CD4-positive, alpha-beta T cell (primary cell): ENCODE measurements at places on chromosomes 3 and 15.

DNA sequence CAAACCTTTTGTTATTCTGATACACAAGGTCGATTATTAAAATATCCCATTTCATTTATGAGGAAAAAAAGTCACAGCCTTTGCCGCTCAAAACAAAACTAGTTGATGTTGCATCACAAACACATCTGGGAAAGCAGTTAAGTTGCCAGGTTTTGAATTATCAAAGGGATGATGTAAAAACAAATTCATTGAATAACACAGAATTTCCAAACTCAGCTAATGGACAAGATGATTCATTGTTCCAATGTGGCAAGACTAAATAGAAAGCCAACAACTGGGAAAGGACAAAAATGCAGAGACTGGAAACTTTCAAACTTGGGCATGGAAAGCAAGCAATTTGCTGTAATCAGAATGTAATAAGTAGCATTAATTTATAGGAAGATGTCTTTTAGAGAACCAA lies 610.0 kb upstream of the ZNF385D start:
- no peaks in the 10 kb centered on the region for H3K36me3 ChIP-seq
- no peaks in the 10 kb centered on the region for H3K27me3 ChIP-seq
- no peak for DNase-seq

DNA sequence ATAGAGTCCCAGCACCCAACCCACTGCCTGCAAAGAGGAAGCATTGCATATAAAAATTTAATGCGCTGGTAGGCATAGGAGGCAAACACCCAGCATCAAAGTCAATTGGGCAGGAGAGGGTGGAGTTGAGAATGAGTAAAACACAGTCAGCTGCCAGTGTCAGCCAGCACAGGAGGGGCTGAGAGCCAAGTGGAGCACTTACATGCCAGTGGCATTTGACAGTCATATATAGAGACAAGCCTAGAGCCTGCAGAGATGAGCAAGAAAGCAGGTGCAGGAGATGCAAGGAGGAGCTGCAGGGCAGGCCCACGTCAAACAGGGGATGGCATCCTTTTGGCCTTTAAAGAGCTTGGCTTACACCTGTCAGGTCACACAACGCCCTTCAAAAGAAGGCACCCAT lies 27.6 kb upstream of the ZFAND6 start:
- H3K4me1 ChIP-seq, result peaks cover 24% of the 10 kb centered on the region
- DNase-seq, result no peak
- H3K36me3 ChIP-seq, result no peaks in the 10 kb centered on the region
- no peaks in the 10 kb centered on the region for H3K27me3 ChIP-seq

GRCh38 chr3:44001072-44001471 lies 240.6 kb upstream of the TOPAZ1 start:
- peaks cover 47% of the 10 kb centered on the region for H3K27me3 ChIP-seq
- no peak overlapping the region for H3K4me3 ChIP-seq
- DNase-seq, result no peak
- H3K27ac ChIP-seq, result no peak overlapping the region
- no peaks in the 10 kb centered on the region for H3K36me3 ChIP-seq
- H3K4me1 ChIP-seq, result peaks cover 29% of the 10 kb centered on the region

- no peaks in the 10 kb centered on the region for H3K27me3 ChIP-seq
- H3K4me3 ChIP-seq, result no peak overlapping the region
- DNase-seq, result no peak
- no peaks in the 10 kb centered on the region for H3K36me3 ChIP-seq
- no peak overlapping the region for H3K27ac ChIP-seq
Observed at GRCh38 chr15:45866616-45867015, 231.8 kb downstream of the SQOR start.

DNA sequence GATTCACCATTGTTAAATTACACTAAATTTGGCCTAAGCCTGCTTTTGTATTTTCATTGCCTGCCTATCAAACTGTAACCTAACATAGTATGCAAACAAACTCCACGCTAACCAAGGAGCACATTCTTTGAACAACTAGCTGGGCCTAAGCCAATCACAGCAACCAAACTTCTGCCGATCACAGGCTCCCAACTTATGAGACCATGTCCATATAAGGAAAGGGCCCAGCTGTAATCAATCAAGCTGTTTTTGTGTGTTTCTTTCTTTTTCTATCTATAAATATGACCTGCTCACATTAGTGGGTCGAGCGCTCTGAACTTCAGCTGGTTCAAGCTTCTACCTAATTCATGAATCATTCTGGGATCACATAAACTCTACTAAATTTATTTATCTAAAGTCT lies 473.6 kb downstream of the SI start:
- H3K27ac ChIP-seq, result no peak overlapping the region
- no peak for DNase-seq
- H3K4me3 ChIP-seq, result no peak overlapping the region

DNA sequence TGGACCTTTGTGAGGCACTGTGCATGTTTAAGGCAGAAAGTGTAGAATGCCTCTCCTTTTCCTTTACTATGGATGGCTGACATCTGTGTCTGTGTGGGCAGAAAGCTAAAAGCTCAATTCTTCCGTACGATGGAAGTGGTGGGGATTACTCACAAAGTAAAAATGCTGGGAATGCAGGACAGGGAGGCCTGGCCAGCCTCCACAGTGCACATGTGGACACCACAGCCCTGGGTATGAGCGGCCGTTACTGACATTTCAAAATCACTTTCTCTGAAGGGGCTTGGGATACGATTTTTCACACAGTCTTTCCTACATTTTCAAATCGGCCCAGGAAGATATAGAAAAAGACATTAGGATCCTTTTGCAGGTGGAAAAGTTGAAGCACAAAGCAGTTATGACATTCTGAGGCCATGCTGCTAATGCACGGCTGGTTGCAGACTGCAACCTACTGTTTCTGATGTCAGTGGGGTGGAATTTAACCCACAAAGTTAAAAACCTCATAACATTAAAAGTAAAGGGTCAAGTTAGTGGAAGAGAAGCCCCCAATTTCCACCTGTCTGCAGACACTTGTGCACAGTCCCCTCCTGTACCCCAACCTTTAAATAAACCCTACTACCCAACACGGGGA lies 27.9 kb downstream of the EHD4 start:
- no peak overlapping the region for H3K4me3 ChIP-seq
- H3K27ac ChIP-seq, result no peak overlapping the region
- no peak for DNase-seq
- H3K4me1 ChIP-seq, result peaks cover 15% of the 10 kb centered on the region
- peaks cover 26% of the 10 kb centered on the region for H3K36me3 ChIP-seq

GRCh38 chr3:48372377-48372770 lies 355 bp downstream of the FBXW12 start:
- H3K36me3 ChIP-seq, result no peaks in the 10 kb centered on the region
- H3K27me3 ChIP-seq, result no peaks in the 10 kb centered on the region
- no peak for DNase-seq
- H3K4me3 ChIP-seq, result no peak overlapping the region

DNA sequence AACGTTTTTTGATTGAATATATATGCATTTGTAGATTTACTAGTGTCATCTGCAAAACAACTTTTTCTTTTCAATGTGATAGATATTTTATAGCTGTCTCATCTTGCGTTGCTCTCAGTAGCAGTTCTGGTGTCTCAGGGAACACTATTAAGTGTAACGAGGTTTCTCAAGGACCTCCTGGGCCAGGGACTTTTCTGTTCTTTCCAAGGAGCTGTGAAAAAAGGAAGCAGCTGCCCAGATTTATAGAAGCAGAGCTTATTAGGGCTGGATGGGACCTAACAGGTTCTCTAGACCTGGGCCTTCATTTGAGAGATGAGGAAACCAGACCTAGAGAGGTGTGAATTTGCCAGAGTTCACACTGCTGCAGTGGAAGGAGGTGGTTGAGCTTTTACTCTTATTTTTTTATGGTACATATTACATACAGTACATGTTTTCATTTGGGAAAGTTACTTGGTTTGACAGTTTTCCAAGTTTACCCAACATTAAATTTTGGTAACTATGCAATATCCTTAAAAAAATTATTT lies 16.1 kb downstream of the MAP2K1 start:
- no peak for DNase-seq
- peaks cover 9% of the 10 kb centered on the region for H3K36me3 ChIP-seq
- H3K4me3 ChIP-seq, result no peak overlapping the region
- no peak overlapping the region for H3K27ac ChIP-seq
- H3K4me1 ChIP-seq, result peaks cover 55% of the 10 kb centered on the region

DNA sequence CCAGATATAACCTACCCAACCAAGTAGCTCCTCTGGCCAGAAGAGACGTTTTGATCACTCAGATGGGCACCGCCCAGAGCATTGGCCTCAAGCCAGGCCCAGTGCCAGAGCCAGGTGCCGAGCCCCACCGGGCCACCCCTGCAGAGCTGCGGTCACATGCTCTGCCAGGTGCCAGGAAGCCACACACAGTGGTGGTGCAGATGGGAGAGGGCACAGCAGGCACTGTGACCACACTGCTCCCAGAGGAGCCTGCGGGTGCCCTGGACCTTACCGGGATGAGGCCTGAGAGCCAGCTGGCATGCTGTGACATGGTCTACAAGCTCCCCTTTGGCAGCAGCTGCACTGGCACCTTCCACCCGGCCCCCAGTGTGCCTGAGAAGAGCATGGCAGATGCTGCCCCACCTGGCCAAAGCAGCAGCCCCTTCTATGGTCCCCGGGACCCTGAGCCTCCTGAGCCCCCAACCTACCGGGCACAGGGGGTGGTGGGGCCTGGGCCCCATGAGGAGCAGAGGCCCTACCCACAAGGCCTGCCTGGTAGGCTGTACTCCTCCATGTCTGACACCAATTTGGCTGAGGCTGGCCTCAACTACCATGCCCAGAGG lies 19.1 kb upstream of the APEH start:
- H3K36me3 ChIP-seq, result no peaks in the 10 kb centered on the region
- no peak overlapping the region for H3K27ac ChIP-seq
- H3K4me3 ChIP-seq, result no peak overlapping the region

DNA sequence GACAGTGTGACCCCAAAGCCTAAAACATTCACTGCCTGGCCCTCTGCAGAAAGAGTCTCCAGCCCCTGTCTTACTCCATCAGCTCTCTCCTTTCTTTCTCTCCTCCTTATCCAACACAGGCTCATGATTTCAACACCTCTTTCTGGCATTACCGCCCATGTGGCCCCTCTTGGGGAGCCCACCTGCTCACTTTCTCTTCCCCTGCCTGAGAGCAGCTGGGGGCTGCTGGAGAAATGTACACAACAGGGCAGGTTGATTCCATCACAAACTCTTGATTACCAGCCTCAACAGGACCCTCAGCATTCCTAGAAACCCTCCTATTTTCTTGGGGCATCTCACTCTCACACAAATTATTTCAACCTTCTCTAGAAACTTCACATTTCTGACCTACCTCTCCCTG lies 98.3 kb downstream of the ABHD5 start:
- H3K4me3 ChIP-seq, result no peak overlapping the region
- no peaks in the 10 kb centered on the region for H3K36me3 ChIP-seq
- DNase-seq, result no peak
- no peaks in the 10 kb centered on the region for H3K4me1 ChIP-seq
- H3K27ac ChIP-seq, result no peak overlapping the region
